Left lung (tissue), 14 donors: ENCODE measurements at places on chromosomes 1 and 21. TPM values are rescaled to one million over a fixed set of nuclear protein-coding genes. Genes with fewer than 3 reads are reported as not detected.

The USH2A gene
- 0.06 TPM for polyA plus RNA-seq

The SPATA45 gene
- 0.89 TPM for polyA plus RNA-seq

The TRIM17 gene
- 3.8 TPM for polyA plus RNA-seq

GRCh38 chr1:220386494-220387195 lies 114.4 kb upstream of the RAB3GAP2 start:
- no peak for DNase-seq

DNA sequence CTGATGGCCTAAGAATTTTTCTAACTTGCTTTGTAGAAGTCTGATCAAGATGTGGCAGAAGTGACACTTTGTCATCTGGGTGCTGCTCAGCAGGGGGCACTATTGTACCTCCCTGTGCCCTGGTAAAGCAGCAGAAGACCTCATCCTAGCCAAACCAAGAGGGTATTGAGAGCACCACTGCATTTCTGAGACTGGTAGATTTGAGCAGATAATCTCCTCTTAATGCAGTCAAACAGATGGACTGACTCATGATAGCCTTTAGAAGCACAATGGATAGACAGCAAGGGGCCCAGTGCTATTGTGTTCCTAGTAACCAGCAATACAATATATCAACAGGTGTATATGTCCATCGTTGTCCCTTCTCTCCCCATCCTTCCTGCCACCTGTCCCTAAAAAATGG lies 5.7 kb downstream of the TPM3 start:
- DNase-seq: no peak

- no peak for DNase-seq
These were observed 2.5 kb downstream of the LORICRIN start for GRCh38 chr1:153262070-153262366.

- DNase-seq: no peak
These were observed 53.6 kb upstream of the ASB17 start for GRCh38 chr1:75985827-75986226.
